ENCODE measurements at places on chromosomes 5 and 9.

DNA sequence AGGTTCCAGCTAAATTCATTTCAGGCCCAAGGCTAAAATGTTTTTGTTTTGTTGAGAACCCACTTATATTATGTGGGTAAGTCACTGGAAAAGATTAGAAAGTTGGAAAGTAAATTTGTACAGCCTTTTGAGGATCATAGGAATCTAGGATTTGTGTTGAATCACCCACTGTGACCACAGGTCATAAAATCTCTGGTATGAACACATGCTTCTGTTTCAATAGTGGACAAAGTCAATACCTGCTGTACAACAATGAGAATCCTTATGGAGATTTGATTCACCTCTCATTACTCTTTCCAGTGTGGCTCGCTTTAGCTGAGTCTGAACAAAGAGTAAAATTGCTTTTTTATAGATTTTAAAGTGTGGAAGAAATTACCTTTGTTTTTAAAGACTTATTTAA is 369.5 kb downstream of the TMEM167A start:
- no peak for DNase-seq

DNA sequence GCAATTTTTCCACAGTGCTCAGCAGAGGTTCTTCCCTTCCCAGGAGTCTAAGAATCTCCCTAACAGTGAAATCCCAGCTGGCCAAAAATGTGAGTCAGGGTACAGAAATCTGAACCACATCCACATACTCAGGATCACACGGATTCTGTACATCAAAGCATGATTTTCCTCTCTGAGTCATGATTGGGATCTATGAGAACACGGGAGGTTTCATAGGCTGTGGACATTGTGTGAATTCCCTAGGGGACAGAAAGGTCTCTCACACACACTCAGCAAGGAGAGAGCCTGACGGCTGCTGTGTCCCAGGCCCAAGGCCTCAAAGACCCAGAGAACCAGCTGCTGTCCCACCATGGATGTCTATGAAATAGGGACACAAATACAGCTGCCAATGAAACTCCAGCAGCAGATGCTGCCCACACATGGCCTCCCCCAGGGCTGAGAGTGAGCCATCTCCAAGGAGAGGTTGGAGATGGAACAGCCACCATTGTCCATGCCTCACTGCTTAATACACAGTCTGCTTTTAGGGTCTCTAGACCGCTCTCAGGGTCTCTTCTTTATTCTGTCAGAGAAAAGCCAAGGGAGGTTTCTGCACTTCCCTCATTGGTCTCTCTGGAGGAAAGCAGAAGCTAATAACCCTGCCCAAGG is 102.7 kb downstream of the ADAMTS12 start:
- no peak for DNase-seq

GRCh38 chr9:135902655-135903357 is 4.5 kb downstream of the CAMSAP1 start:
- DNase-seq = no peak

DNA sequence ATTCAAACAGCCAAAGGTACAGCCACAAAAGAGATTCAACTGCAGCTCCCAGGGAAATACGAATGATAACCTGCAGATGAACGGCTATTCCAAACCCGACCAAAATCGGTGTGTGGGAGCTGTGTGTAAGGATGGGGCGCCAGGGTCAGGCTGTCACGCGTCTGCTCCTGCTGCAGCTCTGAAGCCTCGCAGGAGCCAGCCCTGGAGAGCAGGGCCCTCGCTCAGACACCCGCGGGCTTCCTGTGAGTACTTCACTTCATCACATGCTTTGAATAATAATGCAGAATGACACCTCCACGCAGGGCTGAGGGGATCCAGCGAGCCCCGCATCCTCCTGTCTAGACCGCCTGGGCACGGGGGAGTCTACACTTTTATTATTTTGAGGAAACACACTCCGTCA is 307.5 kb upstream of the IRX2 start:
- DNase-seq = no peak

- DNase-seq = no peak
These were observed 500.1 kb downstream of the ENC1 start for GRCh38 chr5:74140409-74140808.

GRCh38 chr5:19986031-19986619 is 1.9 kb downstream of the CDH18 start:
- no peak for DNase-seq

GRCh38 chr5:141853895-141854626 is 24.1 kb downstream of the PCDH1 start:
- DNase-seq = no peak

DNA sequence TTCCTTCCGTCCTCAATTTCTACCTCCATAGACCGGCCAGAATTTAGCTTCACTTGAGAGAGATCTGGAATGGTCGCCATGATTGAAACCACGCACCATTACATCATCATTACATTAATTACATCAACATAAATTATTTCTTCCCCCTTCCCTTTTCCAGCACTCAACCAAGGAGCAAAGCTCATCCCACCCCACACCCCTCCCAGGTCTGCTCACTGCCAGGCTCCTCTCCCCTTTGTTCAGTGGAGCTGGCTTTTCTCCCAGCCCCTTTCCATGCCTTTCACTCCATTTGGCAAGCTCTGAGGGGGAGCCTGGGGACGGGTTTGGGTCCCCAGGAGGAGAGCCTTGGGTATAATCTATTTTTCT is 8.4 kb downstream of the RACK1 start:
- no peak for DNase-seq

Measured in activated T-cell treated with anti-CD3 and anti-CD28 coated beads for 24 hours (primary cell).